Activated T-cell treated with anti-CD3 and anti-CD28 coated beads for 4 hours (primary cell): ENCODE measurements at places on chromosomes 13 and 19.
A peak's percentile ranks its signal among the peaks of the same experiment; 100 is the strongest.

DNA sequence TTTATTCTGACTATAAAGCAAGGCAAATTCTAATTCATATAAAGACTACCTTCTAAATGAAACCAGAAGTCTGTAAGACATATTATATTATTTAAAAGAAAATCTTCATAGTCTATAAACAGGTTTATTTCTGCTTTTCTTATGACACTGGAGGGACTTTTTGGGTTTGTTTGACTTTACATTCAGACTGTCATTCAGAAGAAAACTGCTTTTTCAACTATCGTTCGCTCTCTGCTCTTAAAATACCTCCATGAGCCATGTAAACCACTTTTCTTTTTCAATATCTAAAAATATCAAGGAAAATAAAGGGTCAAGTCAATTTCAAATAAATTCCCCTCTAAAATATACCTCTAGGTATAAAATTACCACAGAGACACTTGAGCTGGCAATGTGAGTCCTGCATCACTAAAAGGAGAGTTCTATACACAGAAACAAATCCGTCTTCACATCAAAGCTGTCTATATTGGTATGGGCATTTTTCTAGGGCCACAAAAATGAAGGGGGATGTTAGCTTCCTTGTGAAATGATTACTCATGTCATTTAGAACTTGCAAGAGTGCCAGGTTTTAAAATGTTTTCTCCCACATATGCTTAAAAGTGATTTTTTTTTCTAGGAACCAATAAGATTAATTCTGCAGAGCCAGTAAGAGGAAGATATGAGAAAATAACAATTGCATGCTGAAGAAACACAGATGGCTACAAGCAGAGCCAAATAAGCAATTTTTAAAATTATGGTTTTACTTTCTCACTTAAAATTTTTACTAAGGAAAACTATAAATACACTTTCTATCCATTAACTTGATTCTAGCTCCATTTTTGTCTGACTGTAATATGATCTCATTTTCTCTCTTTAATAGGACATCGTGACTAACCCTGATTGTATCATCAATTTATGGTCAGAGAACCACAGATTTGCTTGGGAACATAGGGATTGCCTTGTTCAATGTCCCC, 181.8 kb downstream of the TBC1D4 start:
- DNase-seq = no peak

DNA sequence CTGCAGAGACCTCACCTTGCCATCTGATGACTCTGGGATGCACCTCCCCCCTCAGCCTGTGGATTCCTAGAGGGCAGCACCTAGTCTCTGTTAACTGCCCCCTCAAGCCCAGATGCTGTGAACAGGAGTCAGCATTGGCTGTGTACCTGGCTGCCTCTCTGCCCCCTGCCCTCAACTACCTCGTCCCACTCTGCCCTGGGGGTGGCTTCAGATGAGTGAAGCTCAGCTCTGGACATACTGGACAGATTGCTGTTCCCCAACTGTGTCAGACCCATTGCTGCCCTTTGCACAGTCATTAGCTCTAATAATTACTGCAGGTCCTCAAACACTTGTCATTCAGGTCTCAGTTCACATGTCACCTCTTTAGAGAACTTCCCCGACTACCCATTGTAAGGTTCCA, 182.1 kb upstream of the TSHZ3 start:
- no peak for DNase-seq

GRCh38 chr13:50914848-50915247, 5.3 kb downstream of the RNASEH2B start:
- DNase-seq = no peak

GRCh38 chr13:74839656-74840055, 642.3 kb downstream of the TBC1D4 start:
- no peak for DNase-seq

GRCh38 chr19:34255546-34255945, 1.2 kb downstream of the GARRE1 start:
- no peak for DNase-seq

GRCh38 chr13:30340331-30341250, 33.2 kb upstream of the KATNAL1 start:
- no peak for DNase-seq

- DNase-seq = no peak
These were observed 62.9 kb downstream of the DCT start for GRCh38 chr13:94416454-94417080.

DNA sequence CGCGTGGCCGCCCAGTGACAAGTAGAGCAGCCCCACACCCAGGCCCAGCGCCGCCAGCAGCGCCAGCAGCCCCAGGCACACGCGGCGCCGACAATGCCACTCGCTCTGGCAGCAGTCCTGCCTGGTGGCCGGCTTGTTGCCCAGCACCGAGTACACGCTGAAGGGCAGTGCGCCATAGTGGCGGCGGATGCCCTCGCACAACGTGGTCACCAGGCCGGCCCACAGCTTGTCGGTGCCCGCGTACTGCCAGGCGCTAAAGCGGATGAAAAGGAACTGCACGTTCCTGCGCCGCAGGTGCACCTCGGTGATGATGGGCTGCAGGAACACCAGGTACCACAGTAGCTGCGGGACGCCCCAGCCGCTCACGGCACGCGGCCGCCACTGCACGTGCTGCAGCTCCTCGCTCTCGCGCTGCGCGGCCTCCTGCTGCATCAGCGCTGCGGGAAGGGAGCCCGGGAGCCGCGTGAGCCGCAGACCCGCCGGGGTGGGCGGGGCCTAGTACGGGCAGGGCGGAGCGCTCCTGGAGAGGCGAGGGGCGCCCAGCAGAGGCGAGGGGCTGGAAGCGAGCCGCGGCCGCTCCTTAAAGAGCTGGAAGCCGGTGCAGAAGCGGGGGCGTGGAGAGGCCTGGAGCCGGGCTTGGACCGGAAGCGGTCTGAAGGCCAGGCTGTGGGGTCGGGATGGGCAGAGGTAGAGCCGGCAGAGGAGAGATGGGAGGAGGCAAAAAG, 7.3 kb downstream of the NKPD1 start:
- peak; percentile 30 for DNase-seq

DNA sequence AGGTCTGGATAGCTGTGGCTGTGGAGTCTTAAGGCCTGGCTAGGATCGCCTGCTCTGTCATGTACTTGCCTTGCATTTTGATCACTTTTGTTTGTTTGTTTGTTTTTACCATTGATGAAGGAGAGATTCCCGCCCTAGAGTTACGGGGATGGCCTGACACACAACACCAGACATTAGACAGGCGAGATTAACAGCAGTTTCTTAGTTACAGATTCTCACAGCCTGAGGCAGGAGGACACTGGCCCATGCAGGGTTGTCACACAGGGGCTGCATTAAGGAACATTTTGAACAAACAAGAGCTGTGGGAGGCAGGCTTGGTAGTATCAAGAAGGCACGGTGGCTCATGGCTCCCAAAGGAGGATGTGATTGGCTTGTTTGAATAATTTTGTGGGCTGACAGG, 291.8 kb downstream of the HS6ST3 start:
- DNase-seq = no peak

GRCh38 chr19:16722591-16722990, 2.9 kb downstream of the NWD1 start:
- DNase-seq = no peak

DNA sequence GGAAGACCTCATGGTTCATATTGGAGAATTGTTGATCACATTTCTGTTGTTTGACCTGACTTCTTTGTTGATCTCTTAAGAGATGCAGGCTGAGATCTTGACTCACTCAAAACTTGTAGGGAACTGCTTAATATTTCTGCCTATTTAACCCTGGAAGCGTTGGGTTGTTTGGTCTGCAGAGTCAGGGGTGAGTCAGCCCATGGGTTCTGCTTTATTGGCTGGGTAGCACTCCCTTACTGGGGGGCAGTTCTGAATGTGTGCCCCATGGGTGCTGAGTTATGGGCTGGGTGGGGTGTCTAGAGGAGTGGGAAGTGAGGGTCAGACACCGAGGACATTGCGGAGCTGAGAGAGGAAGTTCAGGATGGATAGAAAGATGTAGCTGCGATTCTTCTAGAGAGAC, 87.9 kb downstream of the LRCH1 start:
- DNase-seq = no peak

DNA sequence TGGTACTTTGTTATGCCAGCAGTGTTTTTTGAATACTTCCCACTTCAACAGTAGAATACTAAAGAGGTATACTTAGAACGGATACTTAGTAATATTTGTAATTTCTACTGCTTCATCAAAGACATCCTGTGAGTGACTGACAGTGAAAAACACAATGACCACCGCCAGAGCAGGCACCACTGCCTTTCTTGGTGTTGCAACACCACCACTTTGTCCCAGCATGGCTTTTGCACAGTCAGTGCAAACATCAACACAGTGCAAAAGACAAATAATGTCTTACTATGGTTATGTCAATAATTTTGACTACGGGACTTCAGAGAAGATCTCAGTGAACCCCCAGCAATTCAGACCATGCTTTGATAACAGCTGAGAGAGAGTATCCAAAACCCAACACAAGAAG, 220.5 kb downstream of the RBM26 start:
- no peak for DNase-seq

DNA sequence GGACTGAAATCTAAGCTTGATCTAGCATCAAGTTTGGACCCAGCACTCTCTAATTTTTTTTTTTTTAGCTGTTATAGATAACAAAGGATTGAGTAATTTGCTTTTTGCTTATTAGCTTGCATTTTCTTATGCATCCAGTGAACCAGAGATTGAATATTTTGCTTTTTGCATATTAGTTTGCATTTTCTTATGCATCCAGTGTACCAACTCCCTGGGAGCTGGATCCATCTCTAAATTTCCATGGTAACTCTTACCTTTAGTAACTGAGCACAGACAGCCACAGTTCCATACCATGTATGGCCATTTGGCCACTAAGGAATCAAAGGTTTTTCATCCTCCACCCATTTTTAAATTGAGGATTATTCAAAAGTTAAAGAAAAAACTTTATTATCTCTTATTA, 8.7 kb upstream of the ZNF548 start:
- DNase-seq = no peak

GRCh38 chr19:50430888-50431342, 1.8 kb upstream of the MYBPC2 start:
- DNase-seq = no peak

GRCh38 chr13:63308549-63309165, 1893.0 kb upstream of the PCDH20 start:
- DNase-seq = no peak

DNA sequence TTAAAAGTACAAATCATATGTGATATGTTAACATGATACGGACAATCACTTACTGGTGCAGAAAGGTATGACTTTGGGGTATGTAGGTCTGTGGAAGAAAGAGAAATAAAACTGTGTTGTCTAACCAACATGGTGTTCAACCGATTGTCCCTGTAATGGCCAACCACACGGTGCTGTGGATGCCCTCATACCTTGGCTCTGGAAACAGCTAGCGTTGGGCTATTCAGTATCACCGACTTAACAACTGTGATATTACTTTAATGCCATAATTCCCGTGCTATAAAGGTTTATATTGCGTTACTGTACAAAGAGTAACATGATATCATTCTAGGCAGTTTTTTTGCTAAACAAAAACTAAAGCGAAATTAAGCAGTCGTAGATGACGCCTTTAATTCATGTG, 448.3 kb downstream of the EFNB2 start:
- DNase-seq = no peak

DNA sequence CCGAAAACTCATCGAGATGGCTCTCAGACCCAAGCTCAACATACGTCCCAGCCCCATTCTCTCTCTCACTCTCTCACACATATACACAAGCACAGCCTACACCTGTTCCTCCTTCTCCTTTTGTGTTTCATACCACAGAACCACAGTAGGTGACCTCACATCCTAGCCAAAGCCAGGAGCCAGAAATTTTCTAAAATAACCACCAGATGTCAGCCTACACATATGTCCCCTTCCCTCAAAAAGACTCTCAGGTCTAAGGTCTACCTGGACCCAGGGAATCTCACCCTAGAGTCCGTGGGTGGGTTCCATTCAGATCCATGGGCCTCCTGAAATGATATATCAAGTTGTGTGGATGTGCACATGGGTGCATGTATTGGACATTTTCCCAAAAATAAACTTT, 104.2 kb upstream of the IPO5 start:
- no peak for DNase-seq

GRCh38 chr19:40614622-40615411, 13.6 kb downstream of the LTBP4 start:
- peak; percentile 98 for DNase-seq

DNA sequence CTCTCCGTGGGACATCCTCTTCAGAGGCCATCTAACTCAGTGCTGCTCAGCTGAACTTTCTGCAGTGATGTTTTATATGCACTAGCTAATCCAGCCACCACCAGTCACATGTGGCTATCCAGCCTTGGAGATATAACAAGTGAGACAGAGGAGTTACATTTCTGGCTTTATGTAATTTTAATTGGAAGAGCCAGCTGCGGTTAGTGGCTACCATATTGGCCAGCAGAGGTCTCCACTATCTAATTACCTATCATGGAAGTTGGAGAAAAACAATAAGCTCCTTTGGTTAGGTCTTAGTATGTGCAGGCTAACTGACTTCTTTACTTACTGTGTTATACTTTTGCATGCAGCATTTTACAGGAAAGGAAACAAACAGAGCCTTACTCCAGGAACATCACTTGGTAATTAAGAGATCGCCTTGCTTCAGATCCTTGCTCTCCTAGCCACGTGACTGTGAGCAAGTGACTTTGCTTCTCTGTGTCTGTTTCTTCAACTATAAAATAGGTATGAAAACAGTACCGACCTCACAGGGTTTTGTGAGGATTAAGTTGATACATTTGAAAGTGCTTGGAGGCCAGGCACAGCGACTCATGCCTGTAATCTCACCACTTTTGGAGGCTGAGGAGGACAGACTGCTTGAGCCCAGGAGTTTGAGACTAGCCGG, 1.6 kb upstream of the KLK10 start:
- no peak for DNase-seq

GRCh38 chr19:43624933-43625332, 5.5 kb upstream of the ZNF428 start:
- DNase-seq = peak; percentile 74

GRCh38 chr13:112062571-112063570, 4.1 kb upstream of the SOX1 start:
- DNase-seq = no peak

GRCh38 chr13:59743195-59743594, 420.5 kb downstream of the DIAPH3 start:
- no peak for DNase-seq

GRCh38 chr19:2221918-2222317, 14.2 kb downstream of the PLEKHJ1 start:
- no peak for DNase-seq

DNA sequence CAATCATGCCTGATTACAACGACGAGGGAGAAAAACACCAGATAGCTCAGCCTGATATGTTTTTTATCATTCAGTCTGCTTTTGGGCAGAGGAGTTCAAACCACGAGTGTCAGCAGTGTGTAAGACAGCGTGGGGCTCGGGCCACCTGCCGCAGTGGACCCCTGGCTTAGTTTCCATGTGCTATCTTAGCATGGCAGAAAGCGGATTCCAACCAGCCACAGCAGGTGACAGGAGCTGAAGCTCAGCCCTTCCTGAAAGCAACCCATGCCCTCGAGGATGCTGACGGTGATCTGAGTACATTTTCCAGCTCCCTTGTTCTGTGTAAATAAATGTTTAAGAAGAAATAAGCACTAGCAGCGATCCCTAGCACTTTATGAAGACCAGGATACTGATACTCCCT, 32.2 kb upstream of the MBNL2 start:
- no peak for DNase-seq

DNA sequence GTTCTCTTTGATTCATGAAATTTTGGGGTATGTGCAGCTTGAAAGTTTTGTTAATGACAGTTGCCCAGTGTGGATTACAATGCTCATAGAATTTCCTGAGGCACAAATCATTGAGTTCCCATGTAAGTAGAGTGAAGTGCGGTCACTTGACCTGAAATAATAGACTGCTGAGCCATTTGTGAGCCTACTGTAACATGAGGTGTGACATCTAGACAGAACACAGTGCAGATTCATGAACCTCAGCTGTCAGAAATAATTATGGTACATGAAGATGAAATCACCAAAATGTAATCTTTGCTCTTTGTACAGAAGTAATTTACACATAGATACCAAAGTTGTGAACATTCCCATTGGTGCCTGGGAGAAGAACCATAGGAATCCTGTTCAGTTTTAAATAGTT, 84.6 kb downstream of the DHRS12 start:
- DNase-seq = no peak
